ENCODE measurements at places on chromosomes 2 and 18.

GRCh38 chr18:56975276-56975675 is 171.6 kb upstream of the BOD1L2 start:
- DNase-seq, result no peak

DNA sequence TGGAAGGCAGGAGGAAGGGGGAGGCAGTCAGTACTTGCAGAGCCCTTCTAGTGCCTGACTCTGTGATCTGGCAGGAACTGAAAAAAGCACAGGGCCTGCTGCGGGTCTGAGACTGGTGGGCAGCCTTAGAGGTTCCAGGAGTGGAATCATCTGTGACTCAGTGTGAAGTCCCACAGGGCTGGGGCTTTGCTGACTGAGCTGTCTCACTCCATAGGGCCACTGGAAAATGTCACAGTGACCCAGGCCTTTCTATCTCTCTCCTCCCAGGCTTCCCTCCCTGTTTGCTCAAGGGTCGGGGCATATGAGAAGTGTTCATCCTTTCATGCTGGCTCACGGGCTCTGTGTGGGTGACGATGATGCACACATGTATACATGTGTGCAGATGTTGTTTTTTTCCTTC is 47.1 kb upstream of the ZFP36L2 start:
- DNase-seq, result no peak

DNA sequence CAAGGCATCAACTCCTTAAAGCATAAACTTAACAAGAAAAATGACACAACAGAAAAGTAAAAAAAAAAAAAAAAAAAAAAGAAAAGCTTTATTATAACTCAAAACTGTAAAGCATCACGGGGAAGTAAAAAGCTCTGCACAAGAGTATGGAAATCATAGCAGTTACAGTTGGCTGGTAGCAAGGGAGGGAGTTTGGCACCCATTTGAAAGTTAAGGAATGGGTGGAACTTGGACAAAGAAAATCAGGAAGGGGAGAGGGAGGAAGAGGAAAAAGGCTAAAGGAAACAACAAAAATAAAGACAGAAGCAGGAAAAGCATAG is 8.6 kb downstream of the KLF7 start:
- DNase-seq, result no peak

DNA sequence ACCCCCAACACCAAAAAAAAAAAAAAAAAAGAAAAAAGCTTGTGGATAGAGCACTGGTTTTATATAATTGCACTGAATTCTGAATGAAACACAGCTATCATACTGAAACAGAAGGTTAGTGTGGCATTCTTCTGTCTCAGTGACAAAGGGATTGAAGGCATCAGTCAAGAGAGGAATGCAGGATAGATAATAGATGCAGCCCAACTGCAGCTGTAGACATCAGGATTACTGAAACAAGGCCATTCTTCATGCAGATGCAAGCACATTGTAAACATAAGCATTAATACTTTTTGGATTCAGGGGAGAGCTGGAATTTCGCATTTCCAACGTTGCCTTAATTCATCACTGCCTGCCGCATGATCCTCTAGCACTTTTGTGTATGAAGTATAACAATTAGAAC is 897.4 kb upstream of the KLHL29 start:
- DNase-seq, result no peak

DNA sequence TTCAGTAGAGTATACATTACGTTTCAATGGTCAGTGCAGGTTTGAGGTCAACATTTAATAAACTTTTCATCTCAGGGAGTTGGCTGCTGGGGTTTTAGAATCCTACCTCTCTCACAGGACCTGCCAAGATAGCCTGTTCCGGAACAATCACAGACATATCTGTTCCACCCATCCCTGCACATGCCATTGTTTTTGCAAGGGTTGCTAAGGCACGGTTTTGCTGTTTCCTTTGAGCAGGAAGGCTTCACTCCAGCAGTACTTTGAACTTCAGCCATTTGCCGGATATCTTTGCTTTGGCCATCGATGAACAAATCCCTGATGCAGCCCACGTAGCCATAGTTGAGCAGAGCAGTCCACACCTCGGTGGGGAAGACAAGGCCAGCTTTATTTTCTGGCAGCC is 493.8 kb downstream of the NRXN1 start:
- DNase-seq, result no peak

- no peak for DNase-seq
These were observed 30.9 kb downstream of the MREG start for GRCh38 chr2:215982465-215982875.

- DNase-seq, result no peak
These were observed 250.5 kb downstream of the CAMKMT start for GRCh38 chr2:44612276-44612675.

- DNase-seq, result no peak
These were observed 546.0 kb downstream of the ZNF804A start for GRCh38 chr2:185144159-185144919.

GRCh38 chr18:61107113-61107512 is 226.1 kb upstream of the CDH20 start:
- DNase-seq, result no peak

- no peak for DNase-seq
These were observed 17.1 kb upstream of the MC2R start for GRCh38 chr18:13932285-13933025.

- no peak for DNase-seq
These were observed 86.6 kb downstream of the RND3 start for GRCh38 chr2:150400849-150401248.

- DNase-seq, result no peak
These were observed 166.8 kb downstream of the TPGS2 start for GRCh38 chr18:36661999-36662398.

DNA sequence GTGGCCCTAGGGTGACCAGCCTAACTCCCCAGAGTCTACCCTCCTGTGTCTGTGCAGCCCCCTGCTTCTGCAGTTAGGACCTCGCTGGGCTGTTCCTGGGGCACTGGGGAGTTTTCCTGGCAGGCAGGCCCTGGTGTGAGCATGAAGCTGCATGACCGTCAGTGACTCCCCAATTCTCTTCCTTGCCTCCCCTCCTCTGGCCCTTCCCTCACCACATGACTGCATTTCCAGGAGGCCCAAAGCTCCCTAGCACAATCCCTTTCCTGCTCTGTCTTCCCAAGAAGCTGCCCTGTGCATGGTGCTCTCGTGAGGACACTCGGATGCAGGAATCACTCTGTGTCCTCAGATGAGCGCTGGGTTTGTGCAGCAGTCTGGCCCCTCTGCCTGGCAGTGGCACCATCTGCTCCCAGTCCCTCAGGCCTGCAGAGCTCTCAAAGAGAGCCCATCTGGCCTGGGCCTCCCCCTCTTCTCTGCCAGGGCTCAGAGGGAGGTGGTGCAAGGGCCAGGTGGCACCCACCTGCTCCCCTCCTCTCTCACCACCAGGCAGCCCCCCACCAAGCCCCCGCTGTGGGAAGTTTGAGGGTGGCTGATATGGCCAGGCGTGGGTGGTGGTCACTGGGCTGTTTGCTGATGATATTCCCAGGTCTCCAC is 125.6 kb upstream of the HS6ST1 start:
- no peak for DNase-seq

DNA sequence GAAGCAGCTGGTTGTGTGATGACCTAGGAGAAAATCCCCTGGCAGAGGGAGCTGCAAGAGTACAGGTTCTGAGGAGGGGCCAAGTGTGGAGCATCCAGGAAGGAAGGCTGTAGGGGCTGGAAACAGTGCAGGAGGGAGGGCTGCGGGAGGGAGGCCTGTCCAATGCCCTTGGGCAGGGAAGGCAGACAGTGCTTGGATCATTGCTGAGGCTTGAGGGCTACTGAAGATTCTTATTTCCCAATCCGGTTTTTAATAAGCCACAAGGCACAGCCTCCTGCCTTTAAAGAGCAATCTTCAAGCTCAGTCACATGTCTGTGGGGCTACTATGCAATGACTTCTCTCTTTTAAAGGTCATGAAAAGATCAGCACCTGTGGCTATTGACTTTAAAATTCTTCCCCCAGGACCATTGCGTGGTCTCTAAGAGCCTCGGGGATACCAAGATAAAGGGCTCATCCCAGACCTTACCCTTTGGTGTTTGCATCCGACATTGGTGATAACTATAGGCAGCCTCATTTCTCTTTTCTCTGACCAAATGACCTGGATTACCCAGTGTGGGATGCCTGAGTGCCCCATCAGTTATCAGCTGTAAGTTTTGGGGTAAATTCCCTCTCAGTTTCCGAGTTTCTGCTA is 149.6 kb downstream of the DOCK10 start:
- DNase-seq, result no peak

DNA sequence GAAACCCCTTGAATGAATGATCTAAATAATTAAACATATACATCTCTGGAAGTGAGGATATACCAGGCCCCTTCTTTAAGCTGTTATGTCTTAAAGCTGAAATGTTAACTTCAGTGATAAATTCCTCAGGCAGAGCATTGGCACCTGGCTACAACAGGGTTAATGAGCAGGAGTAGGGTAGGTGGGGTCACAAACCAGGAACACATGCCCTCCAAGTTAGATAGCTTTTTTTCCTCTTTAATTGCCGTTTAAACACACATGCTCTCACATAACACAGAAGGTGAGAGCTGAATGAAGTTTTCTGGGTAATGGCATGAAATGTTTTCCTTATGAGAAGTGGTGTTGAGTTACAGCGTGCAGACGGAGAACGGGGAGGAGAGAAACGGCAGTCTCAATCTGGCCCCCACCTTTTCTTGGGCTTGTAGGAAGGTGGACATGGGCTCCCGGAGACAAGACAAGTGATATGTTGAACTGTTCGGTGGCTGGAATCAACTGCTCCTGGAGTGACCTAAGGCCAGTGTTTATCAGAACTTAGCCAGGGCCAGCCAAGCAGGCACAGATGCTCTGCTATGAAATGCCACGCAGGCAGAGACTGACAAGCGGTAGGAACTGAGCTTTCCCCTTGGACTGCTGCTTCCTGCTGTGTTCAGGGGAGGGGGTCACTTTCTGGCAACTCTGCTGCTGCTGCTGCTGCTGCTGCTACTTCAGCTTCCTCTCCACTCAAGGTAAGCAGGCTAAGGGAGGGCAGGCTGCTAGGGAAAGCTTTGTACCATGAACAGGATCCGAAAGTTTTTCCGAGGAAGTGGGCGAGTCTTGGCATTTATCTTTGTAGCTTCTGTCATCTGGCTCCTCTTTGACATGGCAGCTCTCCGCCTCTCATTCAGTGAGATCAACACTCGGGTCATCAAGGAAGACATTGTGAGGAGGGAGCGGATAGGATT is at the start of gene GALNT5:
Gene GALNT5, plus strand, starts transcription at position 394 of the 941 bp plus-strand sequence. Its CDS starts 378 bp downstream, at position 772.
- DNase-seq, result no peak

- no peak for DNase-seq
These were observed 1.1 kb upstream of the KDM3A start for GRCh38 chr2:86439879-86440630.
